ENCODE measurements at places on chromosomes 5 and 9.

DNA sequence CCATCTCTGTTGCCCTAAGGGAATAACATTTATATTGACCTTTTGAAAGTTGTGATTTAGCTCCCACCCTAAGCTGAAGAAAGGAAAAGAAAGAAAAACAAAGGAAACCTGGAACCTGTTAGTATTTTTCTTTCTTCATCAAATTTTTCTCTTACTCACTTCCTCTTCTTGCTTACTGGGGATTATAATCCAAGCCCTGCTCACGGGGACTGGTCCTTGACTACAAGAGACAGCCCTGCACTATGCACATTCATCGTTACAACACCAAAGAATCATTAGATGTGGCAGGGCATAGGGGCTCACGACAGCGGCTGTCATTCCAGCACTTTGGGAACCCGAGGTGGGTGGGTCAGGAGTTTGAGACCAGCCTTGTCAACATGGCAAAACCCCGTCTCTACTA is 37.8 kb upstream of the LPAR1 start:
- no peak for DNase-seq

GRCh38 chr9:22103685-22104575 is 94.8 kb upstream of the CDKN2B start:
- no peak for DNase-seq

- DNase-seq, result no peak
Measured at GRCh38 chr9:121156263-121156731, 45.4 kb downstream of the RAB14 start.

DNA sequence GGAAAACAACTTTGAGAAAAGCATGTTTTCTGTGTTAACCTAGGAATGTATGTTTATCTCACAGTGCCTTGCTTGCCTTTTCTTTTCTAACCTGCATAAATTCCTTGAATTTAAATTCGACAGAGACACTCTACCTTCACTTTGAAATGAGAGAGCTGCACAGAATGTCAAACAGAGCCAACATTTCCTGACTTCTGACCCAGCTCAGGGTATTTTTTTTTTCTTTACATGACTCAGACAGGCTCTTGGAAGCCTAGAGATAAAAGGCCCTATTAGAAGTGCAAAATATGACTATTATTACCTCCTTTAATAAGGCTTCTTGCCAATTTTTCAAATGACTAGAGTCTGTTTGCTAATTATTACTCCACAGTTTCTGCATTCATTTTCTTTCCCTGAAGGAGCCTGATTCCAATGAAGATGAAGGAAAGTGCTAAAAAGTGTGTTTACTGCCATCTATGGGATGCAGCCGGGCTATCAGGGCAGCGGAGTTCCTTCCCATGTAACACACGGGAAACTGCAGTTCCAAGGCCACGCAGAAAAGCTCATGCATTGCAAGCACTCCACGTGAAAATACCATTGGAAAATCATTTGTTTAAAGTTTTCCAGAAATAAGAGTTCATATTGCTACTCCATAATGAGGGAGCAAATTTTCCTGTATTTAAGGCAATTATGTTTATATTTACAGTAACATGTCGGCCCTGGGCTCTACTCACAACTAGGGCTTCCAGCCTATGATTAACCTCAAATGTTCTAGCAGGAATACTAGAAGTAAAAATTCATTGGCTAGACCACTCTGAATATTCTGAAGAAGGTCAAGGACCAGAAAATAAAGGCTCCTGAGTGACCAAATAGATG is 485.6 kb downstream of the ZSWIM6 start:
- DNase-seq, result peak; percentile 59

GRCh38 chr9:126375386-126375785 is 48.8 kb downstream of the MVB12B start:
- DNase-seq, result no peak

DNA sequence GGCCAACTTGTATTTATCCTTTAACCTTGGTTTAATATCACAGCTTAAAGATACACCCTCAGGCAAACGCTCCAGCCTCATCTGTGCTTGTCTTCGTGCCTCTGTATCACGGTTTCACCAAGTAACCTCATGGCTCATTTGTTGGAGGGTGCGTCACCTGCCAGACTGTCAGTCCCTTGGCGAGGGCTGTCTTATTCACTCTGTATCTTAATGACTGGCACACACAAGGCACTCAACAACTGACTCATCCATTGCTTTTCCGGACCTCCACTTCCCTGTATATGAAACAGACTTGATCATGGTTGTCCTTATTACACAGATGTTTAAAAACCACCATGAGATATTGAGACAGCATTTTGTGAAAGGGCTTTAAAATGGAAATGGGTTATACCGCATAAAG is 28.0 kb downstream of the LCP2 start:
- no peak for DNase-seq

- DNase-seq, result no peak
Measured at GRCh38 chr5:154473581-154474283, 4.3 kb downstream of the HAND1 start.

GRCh38 chr9:107480386-107480789 is 9.2 kb downstream of the KLF4 start:
- no peak for DNase-seq

Measured in dorsolateral prefrontal cortex (tissue), 122 donors.